Activated T-helper 2 cell treated with anti-CD3 and anti-CD28 coated beads, Interferon-gamma antibody, Interleukin-2, Interleukin-4, amounts not matched to agents 10 μg/mL and 5 μg/mL and 100 μg/mL, durations not matched to agents 14 hours and 24 hours and 36 hours (primary cell): ENCODE measurements at places on chromosomes 6 and 20. TPM values are rescaled to one million over a fixed set of nuclear protein-coding genes. Genes with fewer than 3 reads are reported as not detected.

GRCh38 chr20:6704132-6704861 lies 63.2 kb upstream of the BMP2 start:
- no peak for DNase-seq
- H3K4me1 ChIP-seq: no peaks in the 10 kb centered on the region
- no peaks in the 10 kb centered on the region for H3K36me3 ChIP-seq
- H3K4me3 ChIP-seq: no peak overlapping the region
- H3K27ac ChIP-seq: no peak overlapping the region
- no peaks in the 10 kb centered on the region for H3K27me3 ChIP-seq

Gene NKAIN2
- total RNA-seq: not detected in 2 replicates

Gene SCGN
- not detected in 2 replicates for total RNA-seq

Gene LAMA4
- not detected in 2 replicates for total RNA-seq

Gene FRK
- total RNA-seq: 0.02 and 0.05 TPM in 2 replicates

Gene SLC22A7
- not detected in 2 replicates for total RNA-seq

DNA sequence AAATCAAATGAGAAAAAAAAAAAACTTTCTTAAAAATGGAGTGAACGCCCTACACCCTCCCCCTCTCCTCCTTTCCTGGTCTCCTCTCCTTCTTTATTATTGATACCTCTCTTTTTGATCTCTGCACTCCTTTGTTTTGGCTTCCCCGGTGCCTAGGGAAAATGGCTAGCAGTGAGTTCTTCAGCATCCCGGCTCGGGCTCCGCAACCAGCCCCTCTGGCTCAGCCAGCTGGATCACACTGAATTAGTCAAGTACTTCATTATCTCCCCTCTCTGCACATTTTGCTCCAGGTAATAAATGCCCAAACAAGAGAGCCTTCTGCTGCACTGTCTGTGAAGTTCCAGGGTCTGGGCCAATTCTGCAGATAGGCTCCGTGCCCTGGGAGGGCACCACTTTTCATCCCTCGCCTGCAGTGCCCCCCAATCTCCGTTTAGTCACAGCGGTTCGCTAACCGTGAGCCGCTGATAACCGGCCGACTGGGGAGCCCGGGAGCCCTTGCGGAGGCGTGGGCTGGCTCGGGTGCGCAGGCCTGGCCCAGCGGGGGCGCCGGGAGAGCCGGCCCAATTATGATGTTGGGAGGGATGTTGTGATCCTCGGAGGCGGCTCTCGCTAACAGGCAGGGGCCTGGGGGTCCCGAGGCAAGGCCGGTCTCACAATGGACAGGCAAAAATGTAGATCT lies 301.9 kb downstream of the TFAP2A start:
- H3K36me3 ChIP-seq: no peaks in the 10 kb centered on the region
- H3K4me1 ChIP-seq: no peaks in the 10 kb centered on the region
- H3K4me3 ChIP-seq: no peak overlapping the region

GRCh38 chr6:83867527-83868161 lies 8.2 kb downstream of the CYB5R4 start:
- peaks cover 66% of the 10 kb centered on the region for H3K36me3 ChIP-seq
- no peak for DNase-seq
- no peaks in the 10 kb centered on the region for H3K27me3 ChIP-seq
- H3K27ac ChIP-seq: no peak overlapping the region
- peaks cover 2% of the 10 kb centered on the region for H3K4me1 ChIP-seq
- H3K4me3 ChIP-seq: no peak overlapping the region

DNA sequence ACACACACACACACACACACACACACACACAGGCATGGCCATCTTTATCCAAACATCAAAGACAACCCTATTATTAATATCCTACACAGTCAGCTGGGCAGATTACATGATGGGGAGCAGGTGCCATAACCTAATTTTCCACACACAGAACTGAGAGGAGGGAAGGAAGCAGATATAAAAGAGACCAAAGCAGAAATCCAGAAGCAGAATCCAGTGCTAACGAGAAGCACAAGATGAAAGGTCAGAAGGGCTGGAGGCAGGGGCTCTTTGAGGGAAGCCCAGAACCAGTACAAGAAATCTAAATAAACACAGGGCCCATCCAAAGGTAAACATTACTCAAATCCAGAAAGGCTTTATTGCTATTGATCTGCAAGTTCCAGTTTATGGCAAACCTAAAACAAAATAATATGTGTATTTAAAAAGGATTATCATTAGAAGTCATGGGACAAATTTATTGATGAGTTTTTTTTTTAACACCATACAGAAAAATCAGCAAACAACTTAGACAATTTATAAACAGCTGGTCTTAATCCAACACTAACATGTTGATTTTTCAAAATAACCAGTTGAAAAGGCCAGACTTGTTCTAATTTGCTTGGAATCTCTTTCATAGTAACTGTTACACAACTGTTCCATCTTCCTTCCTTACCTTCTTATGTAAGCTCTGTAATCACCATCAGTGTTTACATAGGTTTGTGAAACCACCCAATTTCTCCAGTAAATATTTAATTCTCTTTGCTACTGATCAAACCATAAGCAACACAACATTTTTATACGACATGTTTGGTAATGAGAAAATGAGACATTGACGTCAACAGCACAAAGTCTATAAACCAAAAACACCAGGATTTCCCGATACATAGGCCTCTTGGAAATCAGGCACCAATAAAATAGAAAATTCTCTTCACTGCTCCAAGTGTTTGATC lies 34.2 kb downstream of the SLC23A2 start:
- no peaks in the 10 kb centered on the region for H3K27me3 ChIP-seq
- peaks cover 39% of the 10 kb centered on the region for H3K36me3 ChIP-seq
- no peak overlapping the region for H3K4me3 ChIP-seq
- H3K4me1 ChIP-seq: peaks cover 12% of the 10 kb centered on the region

Gene KIAA1755
- not detected in 2 replicates for total RNA-seq

- H3K4me3 ChIP-seq: peak overlapping the region; percentile 2
- peaks cover 49% of the 10 kb centered on the region for H3K4me1 ChIP-seq
- H3K27me3 ChIP-seq: no peaks in the 10 kb centered on the region
- DNase-seq: no peak
These were observed 4.7 kb downstream of the SLCO4A1 start for GRCh38 chr20:62646851-62647520.

Gene CLIC5
- 3.0 and 3.8 TPM in 2 replicates for total RNA-seq

- H3K27me3 ChIP-seq: peaks cover 8% of the 10 kb centered on the region
- H3K27ac ChIP-seq: no peak overlapping the region
- no peak overlapping the region for H3K4me3 ChIP-seq
- peaks cover 7% of the 10 kb centered on the region for H3K4me1 ChIP-seq
- no peak for DNase-seq
These were observed 248.9 kb downstream of the PTPRK start for GRCh38 chr6:128271527-128271926.

Gene FAM83B
- total RNA-seq: not detected in 2 replicates

- no peaks in the 10 kb centered on the region for H3K4me1 ChIP-seq
- H3K4me3 ChIP-seq: no peak overlapping the region
- H3K27ac ChIP-seq: no peak overlapping the region
- no peaks in the 10 kb centered on the region for H3K36me3 ChIP-seq
- peaks cover 8% of the 10 kb centered on the region for H3K27me3 ChIP-seq
These were observed 121.4 kb upstream of the TCF21 start for GRCh38 chr6:133767357-133767970.

DNA sequence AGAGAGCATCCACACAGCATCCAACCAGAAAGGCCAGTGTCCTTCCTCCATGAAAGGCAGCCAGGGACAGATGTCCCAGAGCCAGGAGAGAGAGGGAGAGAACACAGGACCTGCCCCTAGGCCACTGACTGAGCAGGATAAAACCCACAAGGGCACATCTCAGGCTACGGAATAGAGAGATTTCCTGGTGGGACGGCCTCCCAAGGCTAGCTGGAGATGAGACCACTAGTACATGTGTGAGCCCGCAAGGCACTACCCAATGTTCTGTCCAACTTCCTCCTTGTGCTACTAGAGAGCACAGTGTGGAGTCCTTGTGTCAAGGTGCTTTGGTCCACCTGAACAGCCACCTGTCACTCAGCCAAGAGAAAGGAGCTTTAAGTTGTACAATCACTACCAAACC lies 44.2 kb downstream of the PLCG1 start:
- peak overlapping the region; percentile 24 for H3K27ac ChIP-seq
- H3K27me3 ChIP-seq: no peaks in the 10 kb centered on the region
- peak; percentile 4 for DNase-seq
- no peak overlapping the region for H3K4me3 ChIP-seq

DNA sequence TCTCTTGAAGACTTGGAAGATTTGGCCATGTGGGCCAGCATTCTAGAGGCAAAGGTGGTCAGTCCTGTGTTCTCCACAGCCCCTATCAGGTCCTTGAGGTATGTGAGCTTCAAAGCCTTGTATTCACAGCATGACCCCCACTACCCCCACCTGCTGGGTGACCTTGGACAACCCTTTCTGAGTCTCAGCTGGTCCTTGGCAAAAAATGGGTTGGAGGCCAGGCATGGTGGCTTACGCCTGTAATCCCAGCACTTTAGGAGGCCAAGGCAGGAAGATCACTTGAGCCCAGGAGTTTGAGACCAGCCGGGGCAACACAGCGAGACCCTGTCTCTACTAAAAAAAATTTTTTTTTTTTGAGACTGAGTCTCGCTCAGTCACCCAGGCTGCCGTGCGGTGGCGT lies 42.6 kb downstream of the UBE2V1 start:
- H3K36me3 ChIP-seq: no peaks in the 10 kb centered on the region
- no peaks in the 10 kb centered on the region for H3K27me3 ChIP-seq
- no peak for DNase-seq
- peaks cover 2% of the 10 kb centered on the region for H3K4me1 ChIP-seq
- no peak overlapping the region for H3K27ac ChIP-seq

DNA sequence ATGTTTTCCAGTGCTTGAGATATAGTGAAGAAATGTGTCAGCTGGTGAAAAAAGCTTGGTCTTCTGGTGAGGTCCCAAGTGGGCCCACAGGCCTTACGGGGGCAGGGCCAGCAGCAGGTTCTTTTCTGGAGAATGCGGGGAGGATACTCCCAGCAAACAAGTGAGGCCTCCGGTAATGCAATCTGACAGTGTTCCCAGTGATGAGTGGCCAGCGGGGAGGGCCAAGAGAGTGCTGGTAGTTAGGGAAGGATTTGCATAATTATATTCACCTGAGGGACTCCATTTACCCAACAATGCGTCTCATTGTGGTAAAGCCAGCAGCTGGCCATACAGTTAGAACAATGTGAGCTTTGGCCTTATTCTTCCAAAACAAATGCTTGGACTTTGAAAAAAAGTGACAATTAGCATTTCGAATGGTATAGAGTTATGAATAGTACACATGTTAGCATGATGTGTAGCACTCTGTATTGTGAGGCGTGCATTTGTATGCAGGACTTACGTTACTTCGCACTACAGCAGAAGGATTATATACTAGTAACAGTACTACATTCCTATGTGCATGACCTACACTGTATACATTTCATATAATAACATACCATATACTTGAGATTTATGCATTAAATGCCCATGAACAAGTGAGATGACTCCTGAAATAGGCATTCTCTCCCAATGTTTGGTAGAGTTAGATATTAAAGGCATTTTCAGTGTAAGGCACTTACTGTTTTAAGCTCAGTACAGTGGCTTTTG lies 69.8 kb downstream of the MYB start:
- peaks cover 10% of the 10 kb centered on the region for H3K4me1 ChIP-seq
- no peaks in the 10 kb centered on the region for H3K27me3 ChIP-seq
- H3K27ac ChIP-seq: no peak overlapping the region
- H3K4me3 ChIP-seq: no peak overlapping the region
- H3K36me3 ChIP-seq: no peaks in the 10 kb centered on the region

Gene CST7
- 115 and 121 TPM in 2 replicates for total RNA-seq

Gene PSMB1
- 277 and 278 TPM in 2 replicates for total RNA-seq

DNA sequence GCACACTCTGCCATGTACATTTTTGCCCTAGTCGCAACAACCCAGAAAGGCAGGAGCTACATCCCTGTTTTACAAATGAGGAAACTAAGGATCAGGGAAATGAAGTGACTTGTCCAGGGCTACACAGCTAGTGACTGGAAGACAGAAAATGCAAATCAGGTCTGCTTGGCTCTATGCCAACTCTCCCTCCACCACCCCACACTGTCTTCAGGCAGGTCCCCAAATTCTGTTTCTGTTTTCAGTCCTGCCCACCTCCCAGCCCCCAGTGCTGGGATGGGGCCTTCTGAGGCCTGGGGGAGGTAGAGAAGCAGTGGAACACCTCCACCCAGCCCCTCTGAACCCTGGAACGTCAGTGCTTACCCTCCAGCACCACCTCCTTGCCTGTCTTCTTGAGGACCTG lies 5.1 kb downstream of the SNTA1 start:
- no peak overlapping the region for H3K27ac ChIP-seq
- no peaks in the 10 kb centered on the region for H3K36me3 ChIP-seq
- no peak overlapping the region for H3K4me3 ChIP-seq
- peaks cover 13% of the 10 kb centered on the region for H3K27me3 ChIP-seq
- DNase-seq: no peak

Gene SGK2
- 0.25 and 0.32 TPM in 2 replicates for total RNA-seq

Gene RHAG
- not detected in 2 replicates for total RNA-seq

- no peaks in the 10 kb centered on the region for H3K27me3 ChIP-seq
- DNase-seq: no peak
- no peak overlapping the region for H3K4me3 ChIP-seq
- H3K27ac ChIP-seq: no peak overlapping the region
- H3K36me3 ChIP-seq: no peaks in the 10 kb centered on the region
These were observed 438.7 kb upstream of the POU3F2 start for GRCh38 chr6:98395610-98396166.
